Right lung (tissue), 10 donors: ENCODE measurements at places on chromosomes 13 and 19.
A peak's percentile ranks its signal among the peaks of the same experiment; 100 is the strongest.

GRCh38 chr13:110269509-110270185 lies 37.3 kb downstream of the COL4A1 start:
- DNase-seq, result no peak

DNA sequence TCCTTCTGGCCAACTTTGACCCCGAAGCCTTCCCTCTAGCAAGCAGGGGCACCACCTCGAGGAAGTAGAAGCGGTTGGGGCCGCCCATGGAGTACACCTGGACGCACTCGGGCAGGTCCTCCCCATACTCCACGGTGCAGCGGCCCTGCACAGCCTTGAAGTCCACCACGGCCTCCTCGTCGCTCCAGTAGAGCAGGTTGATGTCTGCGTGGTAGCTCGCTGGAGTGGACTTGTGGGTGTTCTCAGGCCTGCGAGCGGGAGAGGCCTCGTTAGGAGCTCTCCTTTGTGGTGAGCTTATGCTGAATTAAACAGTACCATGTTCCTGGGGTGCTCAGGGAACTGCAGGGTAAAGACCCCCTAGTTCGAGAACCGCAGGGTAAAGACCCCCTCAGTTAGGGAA lies 22.3 kb upstream of the EIF3G start:
- no peak for DNase-seq

DNA sequence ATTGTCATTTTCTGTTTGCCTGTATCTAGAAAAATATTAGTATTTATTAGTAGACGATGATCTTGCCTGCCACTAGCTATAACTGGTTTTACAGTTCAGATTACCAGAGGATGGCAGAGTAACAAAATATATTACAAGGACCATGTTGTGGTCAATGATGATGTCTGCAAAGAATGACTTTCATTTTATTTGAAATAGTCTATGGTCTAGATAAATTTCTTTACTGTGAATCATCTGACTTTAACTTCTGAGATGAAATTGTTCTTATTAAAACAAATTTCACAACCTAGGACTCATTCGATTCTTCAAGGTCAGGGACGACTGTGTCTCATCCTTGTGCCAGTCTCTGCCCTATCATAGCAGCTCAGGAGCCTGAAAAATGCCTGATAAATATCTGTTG lies 637.8 kb upstream of the KLF12 start:
- DNase-seq, result no peak

- no peak for DNase-seq
Observed at GRCh38 chr13:79778741-79779460, 297.9 kb downstream of the NDFIP2 start.

GRCh38 chr13:30681843-30682242 lies 53.5 kb upstream of the ALOX5AP start:
- peak; percentile 55 for DNase-seq
